ENCODE measurements at places on chromosomes 7 and 10. TPM values are rescaled to one million over a fixed set of nuclear protein-coding genes. Genes with fewer than 3 reads are reported as not detected.

The WEE2 gene
- not detected for total RNA-seq

The PAPOLB gene
- 0.22 TPM for total RNA-seq

The SLC35B4 gene
- 24.0 TPM for total RNA-seq

The ZNF503 gene
- total RNA-seq: 16.8 TPM

The OPN4 gene
- total RNA-seq: not detected

The SEMA3D gene
- 1.9 TPM for total RNA-seq

The WDR86 gene
- 19.4 TPM for total RNA-seq

The ABCB4 gene
- 1.3 TPM for total RNA-seq

The SLC13A1 gene
- not detected for total RNA-seq

The MLLT10 gene
- 42.1 TPM for total RNA-seq

The C7orf33 gene
- total RNA-seq: not detected

The MRLN gene
- total RNA-seq: not detected

- DNase-seq: no peak
Observed at GRCh38 chr7:73891178-73891885, 30.4 kb downstream of the TMEM270 start.

- DNase-seq: no peak
Observed at GRCh38 chr7:7565746-7566650, 686 bp upstream of the MIOS start.

GRCh38 chr7:2120841-2121830, 111.6 kb downstream of the MAD1L1 start:
- no peak for DNase-seq

DNA sequence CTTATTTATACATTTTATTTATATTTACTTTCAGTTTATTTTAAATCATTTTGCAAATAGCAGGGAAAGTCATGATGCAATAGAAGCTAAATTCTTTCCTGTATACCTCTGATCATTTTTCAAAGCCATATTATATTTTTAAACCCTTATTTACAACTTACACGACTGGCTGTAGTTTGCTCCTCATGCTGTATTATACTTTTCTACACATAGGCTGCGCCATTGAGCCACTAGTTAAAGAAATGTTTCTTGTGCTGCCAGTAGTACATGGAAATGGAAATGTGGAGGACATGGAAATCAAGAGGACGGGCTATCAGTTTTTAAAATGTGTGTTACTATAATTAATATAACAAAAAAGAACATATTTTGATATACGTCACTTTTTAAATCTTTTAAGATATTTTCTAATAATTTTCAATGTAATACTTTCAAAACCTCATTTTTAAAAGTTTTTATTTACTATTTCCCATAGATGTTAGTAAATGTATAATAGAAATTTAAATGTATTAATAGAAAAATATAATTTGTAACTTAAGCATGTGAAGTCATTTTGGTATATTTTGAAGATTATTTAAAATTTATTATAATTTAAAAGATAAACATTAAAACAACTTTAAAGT, 118.5 kb downstream of the VTI1A start:
- no peak for DNase-seq

- no peak for DNase-seq
Observed at GRCh38 chr10:43667761-43668386, 19.2 kb upstream of the ZNF32 start.

GRCh38 chr7:50352282-50352681, 47.8 kb downstream of the IKZF1 start:
- DNase-seq: no peak

DNA sequence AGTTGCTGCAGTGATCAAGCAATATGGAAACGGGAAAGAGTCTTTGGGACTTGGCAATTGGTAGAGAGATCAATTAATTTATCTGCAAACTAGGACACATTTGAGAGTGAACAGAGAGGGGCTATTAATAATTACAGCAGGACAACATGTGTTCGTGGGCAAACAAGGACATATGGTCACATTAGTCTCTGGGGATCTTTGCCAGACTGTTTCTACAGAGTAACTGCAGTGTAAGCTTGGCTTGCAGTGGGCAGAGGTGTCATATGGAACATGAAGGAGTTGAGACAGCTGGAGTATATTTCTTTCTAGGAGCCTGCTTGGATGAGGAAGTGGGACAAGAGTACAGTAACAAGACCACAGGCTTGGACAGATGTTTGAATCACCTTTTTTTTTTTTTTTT, 232.1 kb upstream of the LYZL1 start:
- DNase-seq: no peak

GRCh38 chr7:111184987-111185386, 94.1 kb downstream of the LRRN3 start:
- no peak for DNase-seq

GRCh38 chr10:126977216-126977615, 72.0 kb downstream of the DOCK1 start:
- DNase-seq: no peak

- no peak for DNase-seq
Observed at GRCh38 chr10:104641937-104642657, 1.0 kb downstream of the SORCS3 start.

DNA sequence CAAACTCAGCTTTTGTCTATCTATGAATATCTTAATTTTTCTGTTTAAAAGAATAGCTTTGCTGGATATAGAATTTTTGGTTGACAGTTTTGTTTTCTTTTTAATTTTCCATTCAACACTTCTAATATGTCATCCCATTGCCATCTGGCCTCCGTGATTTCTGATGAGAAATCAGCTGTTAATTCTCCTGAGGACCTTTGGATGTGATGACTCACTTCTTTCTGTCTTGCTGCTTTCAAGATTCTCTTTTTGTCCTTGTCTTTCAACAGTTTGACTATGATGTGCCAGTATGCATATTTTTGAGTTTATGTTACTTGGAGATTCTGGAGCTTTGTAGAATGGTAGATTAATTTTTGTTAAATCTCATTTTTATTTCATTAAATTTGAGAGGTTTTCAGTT, 38.4 kb downstream of the ZNF518A start:
- DNase-seq: no peak

DNA sequence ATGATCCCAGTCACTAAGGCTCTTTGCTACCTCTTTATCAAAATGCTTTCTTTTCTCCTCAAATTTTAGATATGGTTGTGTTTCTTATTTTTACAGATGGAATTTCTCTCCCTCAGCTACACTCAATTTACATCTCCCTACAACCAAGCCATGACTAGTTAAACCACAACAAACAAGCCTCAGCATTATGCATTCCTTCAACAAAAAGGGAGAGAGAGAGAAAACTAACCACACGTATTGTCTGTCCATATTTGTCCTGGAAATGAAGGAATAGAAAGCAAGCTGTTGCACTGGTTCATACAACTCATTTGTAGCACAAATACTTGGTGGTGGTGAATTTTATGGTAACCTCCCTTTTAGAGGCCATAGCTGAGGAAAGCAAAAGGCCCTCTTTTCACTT, 286.4 kb downstream of the AHR start:
- DNase-seq: no peak

GRCh38 chr7:147742301-147742700, 848.3 kb upstream of the C7orf33 start:
- no peak for DNase-seq

- no peak for DNase-seq
Observed at GRCh38 chr7:39360038-39360437, 206.2 kb upstream of the YAE1 start.

GRCh38 chr10:71432956-71433767, 36.4 kb downstream of the CDH23 start:
- peak; percentile 67 for DNase-seq

DNA sequence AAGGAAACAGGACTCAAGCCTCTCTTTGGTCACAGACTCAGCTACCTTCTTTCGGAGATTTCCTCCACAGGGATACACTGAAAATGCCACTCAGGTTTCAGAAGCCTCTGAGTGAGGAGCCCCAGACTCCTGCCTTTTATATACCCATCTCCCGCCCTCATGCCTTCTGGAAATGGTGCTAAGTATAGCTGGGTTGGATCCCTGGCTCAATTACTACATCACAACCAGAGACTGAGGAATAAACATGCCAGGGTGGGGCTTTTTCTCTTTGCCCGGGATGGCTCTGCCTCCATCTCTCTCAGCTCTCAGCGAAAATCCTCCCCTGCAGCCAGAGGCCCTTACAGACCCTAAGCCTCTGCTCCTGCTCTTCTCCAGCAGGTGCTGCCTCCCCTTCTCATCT, 299.5 kb downstream of the KCNMA1 start:
- no peak for DNase-seq

DNA sequence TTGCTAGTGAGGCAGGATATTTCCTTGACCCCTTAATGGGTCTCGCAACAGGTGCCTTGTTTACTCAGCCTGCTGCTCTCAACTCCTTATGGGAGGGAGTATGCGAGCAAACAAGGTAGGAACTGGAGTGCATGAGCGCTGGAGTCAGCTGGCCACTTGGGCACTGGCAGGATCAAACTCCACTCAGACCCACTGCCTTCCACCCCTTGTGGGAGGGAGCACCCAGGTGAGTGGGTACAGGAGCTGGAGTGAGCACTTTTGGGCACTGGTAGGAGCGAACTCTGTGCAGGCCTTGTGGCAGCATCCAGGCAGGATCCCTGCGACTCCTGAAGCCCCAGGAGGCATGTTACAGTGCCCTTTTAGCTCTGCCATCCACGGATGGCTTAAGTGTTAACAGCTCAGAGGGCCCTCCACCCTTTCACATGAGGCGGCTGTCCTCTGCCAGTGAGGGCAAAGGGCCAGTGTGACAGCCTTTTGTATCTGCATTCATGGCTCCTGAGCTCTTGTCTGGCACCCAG, 123.2 kb downstream of the ST7 start:
- no peak for DNase-seq

- no peak for DNase-seq
Observed at GRCh38 chr10:97726636-97727178, 10.2 kb upstream of the ZFYVE27 start.

GRCh38 chr10:64014281-64014680, 493.1 kb downstream of the REEP3 start:
- no peak for DNase-seq

DNA sequence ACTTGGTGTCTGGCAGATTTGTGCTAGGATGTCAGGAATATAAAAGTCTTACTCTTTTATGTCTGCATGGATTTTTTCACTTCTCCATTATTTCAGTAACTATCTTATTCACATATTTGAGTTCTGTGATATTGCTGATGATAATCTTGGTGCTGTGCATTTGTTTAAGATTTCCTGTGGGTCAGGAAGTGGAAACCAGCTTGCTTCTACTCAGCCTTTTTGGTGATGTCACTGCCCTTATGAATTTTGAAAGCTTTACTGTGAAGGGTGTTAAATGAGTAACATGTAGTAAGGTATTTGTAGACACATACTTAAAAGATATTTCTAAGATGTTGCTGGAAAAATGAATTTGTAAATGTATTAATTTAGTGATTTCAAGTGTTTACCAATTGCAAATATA, 69.5 kb upstream of the VOPP1 start:
- no peak for DNase-seq

- DNase-seq: no peak
Observed at GRCh38 chr10:118241229-118242137, 100.6 kb downstream of the FAM204A start.

GRCh38 chr7:67764289-67764688, 767.7 kb downstream of the TYW1 start:
- DNase-seq: no peak

- DNase-seq: no peak
Observed at GRCh38 chr7:105675934-105676371, 94.7 kb upstream of the EFCAB10 start.

- no peak for DNase-seq
Observed at GRCh38 chr10:95350219-95350829, 59.5 kb upstream of the PDLIM1 start.

- no peak for DNase-seq
Observed at GRCh38 chr7:81693080-81693479, 76.8 kb downstream of the HGF start.

- no peak for DNase-seq
Observed at GRCh38 chr7:157862731-157863130, 525.9 kb downstream of the DNAJB6 start.

DNA sequence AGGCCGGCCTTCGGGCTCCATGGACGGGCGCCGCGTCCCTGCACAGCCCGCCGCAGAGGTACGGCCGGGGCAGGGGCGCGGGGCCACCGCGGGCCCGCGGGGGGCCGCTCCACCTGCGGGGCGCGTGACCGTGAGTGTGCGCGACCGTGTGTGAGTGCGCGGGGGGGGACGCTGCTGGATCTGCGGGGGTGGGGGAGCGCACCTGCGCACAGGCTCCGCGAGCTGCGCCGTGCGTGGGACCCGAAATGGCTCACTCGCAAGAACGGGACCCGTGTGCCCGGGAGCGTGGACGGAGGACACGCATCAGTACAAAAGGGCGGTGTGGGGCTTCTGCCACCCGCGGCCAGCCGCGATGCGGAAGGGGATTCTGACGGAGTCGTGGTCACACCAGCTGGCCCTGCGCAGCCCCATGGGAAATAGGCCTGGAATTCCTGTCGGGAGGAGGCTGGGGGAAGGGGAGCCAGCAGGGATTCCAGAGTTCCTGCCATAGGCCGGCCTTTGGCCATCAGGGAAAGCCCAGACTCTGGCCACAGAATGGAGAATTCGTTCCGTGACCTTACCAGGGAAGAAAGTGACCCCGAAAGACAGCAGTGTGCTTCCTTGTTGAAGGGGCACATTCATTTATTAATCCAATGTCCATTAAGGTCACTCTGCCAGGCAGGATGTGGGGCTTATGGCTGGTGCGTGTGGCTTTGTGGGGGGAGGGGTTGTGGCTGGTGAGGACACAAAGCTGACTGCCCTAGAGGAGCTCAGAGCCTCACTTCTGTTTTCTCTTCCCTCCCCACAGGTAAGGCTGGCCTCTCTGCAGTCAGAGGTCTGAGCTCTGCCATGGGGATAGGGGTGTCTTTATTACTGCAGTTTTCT, 494 bp downstream of the REPIN1 start:
- no peak for DNase-seq

DNA sequence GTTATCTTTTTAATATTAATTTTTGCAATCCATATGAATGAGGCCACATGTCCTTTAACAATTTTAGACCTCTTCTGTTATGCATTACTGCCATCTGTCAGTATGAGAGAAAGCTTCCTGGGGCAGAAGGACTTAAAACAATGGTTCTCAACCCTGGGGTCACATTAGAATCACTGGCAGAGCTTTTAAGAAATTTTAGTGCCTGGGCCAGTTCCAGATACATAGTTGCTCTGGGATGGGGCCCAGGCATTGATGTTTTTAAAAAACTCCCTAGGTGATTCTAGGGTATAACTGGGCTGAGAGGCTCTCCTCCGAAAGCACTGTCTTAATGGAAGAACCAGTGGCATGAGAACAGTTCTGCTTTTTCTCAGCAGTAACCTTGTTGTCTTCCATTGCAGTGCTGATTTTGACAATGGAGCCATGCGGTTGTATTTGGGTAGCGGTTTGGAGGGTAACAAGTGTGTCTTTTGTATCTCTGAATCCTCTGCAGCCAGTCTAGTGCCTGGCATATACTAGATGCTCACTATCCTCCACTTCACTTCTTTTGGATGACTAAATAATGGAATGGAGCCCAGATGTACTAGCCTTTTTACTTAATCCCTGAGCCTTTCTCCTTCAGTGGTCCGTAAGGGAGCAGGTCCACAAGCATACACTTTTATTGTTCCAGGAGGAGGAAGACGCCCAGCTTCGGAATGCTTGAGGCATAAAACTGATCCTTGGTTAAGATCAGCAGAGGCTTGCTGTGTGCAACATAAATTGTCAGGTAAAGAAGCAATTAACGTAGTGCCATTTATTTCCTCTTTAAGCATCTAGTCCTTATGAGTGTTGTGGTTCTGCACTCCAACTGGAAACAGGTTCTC, 227.1 kb downstream of the AUTS2 start:
- DNase-seq: no peak

GRCh38 chr7:187227-187927, 5.0 kb upstream of the FAM20C start:
- DNase-seq: no peak
